ENCODE measurements at places on chromosomes 4 and X.

GRCh38 chr4:163611182-163611581, 116.7 kb downstream of the TMA16 start:
- DNase-seq: no peak

DNA sequence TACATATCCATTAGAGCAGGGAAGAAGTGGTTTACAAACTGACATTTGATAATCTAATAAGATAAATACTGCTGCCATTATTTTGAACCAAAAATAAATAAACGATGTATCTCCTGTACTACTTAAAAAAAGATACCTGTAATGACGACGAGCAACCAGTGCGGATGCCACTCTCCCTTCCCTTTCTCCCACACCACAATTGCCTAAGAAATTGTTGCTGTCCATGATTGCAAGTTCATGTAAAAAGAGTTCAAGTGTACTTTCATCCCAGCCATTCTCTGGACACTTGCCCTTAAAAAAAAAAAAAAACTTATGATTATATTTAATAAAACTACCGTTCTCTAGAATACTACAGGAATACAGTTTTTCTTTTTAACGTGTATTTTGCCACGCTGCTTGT, 1.4 kb downstream of the SEPSECS start:
- no peak for DNase-seq

GRCh38 chr4:144906181-144906925, 191.6 kb downstream of the ANAPC10 start:
- no peak for DNase-seq

- DNase-seq: no peak
These were observed 102.0 kb downstream of the ELOVL6 start for GRCh38 chr4:110096405-110096804.

- no peak for DNase-seq
These were observed 79.0 kb downstream of the CPE start for GRCh38 chr4:165457793-165458192.

GRCh38 chr4:83388313-83388676, 53.6 kb upstream of the HPSE start:
- peak; percentile 5 for DNase-seq

GRCh38 chrX:8404471-8404870, 60.2 kb upstream of the VCX3B start:
- DNase-seq: no peak

GRCh38 chrX:7059214-7059838, 88.2 kb upstream of the STS start:
- no peak for DNase-seq

GRCh38 chrX:13345438-13345837, 25.6 kb upstream of the ATXN3L start:
- no peak for DNase-seq

- no peak for DNase-seq
These were observed 71.4 kb downstream of the RTL5 start for GRCh38 chrX:72060196-72060920.

- DNase-seq: no peak
These were observed 762.4 kb upstream of the FRG1 start for GRCh38 chr4:189178125-189178746.

- no peak for DNase-seq
These were observed 14.6 kb downstream of the SMIM20 start for GRCh38 chr4:25928379-25929297.

DNA sequence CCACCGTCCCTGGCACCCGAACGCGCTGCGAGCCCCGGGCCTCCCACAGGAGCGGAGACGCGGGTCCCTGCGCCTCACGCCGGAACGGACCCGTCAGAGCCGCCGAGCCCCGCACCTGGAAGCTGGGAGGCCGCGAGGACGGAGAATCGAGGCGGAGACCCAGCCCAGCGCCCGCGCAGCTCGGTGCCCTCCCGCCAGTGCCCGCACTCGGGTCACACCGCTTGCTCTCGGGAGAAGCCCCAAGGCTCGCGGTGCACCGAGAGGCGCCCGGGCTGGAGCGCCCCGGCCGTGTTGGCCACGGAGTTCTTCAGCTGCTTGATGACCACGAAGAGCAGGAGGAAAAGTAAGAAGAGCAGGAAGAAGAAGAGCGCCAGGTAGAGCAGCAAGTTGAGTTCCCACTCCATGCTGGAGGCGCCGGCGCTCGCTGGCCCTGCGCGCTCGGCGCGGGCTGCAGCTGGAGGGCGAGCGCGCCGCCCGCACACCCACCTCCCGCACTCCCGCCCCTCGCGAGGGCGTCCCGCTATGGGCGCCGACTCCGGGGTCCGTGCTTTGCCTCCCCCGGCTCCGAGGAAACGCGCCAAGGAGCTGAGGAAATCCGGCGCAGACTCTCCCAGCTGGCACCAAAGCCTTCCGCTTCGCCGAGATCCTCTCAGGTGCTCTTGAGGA, at the start of gene SMIM43:
Gene SMIM43, minus strand, starts transcription at position 463 of the 666 bp plus-strand sequence. Its CDS starts 59 bp downstream, at position 404.
- DNase-seq: no peak

- no peak for DNase-seq
These were observed 25.5 kb upstream of the PNMA3 start for GRCh38 chrX:153030801-153031200.

DNA sequence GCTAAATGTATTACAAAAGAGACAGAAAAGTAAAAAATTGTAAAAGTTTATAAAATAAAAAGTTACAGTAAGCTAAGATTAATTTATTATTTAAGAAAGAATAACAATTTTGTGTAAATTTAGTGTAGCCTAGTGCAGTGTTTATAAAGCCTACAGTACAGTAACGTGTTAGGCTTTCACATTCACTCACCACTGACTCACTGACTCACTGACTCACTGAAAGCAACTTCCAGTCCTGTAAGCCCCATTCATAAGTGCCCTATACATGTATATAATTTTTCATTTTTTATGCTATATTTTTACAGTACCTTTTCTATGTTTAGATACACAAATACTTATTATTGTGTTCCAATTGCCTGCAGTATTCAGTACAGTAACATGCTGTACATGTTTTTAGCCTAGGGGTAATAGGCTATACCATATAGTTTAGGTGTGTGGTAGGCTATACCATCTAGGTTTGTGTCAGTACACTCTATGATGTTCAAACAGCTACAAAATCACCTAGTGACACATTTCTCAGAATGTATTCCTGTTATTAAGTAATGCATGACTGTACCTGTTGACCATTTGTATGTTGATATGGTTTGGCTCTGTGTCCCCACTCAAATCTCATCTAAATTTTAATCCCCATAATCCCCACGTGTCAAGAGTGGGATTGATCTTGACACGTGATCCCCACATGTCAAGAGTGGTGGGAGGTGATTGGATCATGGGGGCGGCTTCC, 57.9 kb downstream of the CFAP299 start:
- no peak for DNase-seq

DNA sequence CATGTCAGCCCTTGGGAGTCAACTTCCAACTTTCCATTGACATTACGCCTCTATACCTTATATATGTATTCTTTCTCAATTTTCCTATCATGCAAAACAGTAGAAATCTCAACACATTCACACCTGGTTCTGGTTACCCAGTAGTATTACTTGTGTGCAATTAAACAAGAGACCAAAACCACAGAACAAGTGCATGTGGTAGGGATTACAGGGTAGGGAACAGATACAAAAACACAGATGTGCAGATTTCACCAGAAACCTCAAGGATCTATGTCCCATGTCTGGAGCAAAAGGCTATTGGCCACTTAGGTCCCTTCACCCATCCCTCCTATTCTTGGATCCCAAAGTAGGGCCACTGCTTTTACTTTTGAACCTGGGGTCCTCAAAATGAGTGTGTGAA, 143.6 kb upstream of the ZCCHC13 start:
- no peak for DNase-seq

- DNase-seq: no peak
These were observed 103.6 kb downstream of the PRKX start for GRCh38 chrX:3609810-3610209.

- peak; percentile 17 for DNase-seq
These were observed 46.3 kb downstream of the ATP10D start for GRCh38 chr4:47531241-47531953.

- DNase-seq: no peak
These were observed 209.5 kb upstream of the S100G start for GRCh38 chrX:16440446-16440845.

DNA sequence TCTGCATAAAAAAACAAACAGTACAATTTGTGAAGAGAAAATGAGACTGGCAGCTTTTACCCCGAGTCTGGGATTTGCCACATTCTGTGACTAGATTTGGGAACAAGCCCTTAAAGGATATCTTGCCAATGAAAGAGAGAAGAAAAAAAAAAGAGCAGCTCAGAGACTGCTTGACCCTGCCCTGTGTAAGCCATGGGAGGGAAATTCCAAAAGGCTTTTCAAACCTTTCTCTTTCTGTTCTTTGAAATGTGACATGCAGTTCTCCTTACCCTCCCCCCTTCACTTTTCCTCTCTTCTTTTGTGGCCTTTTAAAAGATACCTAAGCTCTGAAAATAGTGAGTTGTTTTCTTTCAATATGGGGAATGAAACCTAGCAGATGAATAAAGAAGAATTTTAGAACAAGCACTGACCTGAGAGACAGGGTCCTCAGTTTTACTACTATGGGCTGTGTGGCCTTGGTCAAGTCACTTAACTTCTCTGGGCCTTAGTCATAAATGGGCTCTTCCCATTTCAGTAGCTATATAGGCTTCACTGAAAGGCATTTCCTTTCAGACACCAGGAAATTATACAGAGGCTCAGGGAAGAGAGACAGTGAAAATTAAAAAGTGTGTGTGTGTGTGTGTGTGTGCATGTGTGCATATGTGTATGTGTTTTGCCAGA, 5.1 kb downstream of the CCDC160 start:
- DNase-seq: no peak

DNA sequence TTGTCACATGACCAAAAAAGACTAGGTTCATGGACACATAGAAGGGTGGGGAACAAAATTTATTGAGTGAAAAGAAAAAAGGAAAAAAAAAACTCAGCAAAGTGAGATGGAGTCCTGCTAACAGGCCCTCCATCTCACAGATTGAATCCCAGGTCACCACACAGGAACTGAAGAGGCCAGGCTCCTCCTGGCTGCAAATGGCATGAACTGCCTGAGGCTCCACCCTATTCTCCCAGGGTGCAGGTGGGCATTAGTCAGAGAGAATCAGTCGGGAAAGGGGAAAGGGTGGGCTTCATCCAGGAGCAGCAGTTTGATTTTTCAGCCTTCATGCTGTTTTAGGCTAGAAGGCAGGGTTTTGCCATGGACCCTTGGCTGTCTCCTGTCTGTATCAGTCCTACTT, 128.5 kb upstream of the GRID2 start:
- no peak for DNase-seq

- no peak for DNase-seq
These were observed 23.2 kb downstream of the SMIM43 start for GRCh38 chr4:121741751-121742150.

DNA sequence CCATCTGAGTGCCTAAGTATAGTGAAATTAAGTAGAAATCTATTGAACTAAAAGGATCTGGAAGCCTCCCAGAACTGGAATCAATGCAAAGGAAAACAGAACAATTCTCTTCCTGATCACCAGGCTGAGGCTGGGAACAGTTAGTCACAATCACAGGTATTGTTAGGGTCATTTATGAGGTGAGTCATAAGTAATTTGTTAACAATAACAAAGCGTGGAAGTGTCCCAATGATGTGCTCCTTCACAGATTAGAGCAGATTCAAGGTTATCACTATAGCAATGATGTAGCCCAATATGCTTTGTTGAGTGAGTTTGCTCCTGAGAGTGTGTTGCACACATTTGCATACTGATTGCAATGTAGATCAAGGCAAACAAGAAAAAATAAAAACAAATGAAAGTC, 228.1 kb downstream of the ZNF674 start:
- no peak for DNase-seq

GRCh38 chr4:11495818-11496217, 67.1 kb upstream of the HS3ST1 start:
- no peak for DNase-seq

DNA sequence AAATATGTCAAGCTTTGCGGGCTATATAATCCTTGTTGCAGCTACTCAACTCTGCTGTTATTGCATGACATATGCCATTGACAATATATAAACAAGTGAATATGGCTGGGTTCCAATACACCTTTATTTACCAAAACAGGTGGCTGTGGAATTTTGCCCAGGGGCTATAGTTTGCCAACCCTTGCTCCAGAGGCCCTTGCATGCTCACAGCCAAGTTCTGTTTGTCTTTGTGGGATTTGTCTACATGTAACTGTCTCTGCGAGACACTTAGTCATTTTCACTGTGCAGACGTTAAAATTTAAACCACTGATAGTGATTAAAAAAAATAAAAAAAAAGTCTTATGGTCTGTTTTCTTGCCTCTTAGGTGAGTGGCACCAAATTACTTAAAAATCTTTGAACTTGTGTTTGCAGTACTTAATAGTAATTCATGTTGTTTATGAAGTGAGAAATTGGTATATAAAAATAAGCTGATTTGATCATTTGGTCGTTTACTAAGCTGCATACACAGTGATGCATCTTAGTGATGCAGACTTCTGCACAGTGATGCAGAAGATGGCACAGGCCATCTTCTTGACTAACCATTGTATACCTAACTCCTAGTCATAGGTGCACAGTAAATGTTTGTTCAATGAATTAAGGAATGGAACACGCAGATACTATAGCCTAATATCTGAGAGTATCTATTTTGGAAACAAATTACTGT, 170.9 kb downstream of the FRMPD4 start:
- no peak for DNase-seq

DNA sequence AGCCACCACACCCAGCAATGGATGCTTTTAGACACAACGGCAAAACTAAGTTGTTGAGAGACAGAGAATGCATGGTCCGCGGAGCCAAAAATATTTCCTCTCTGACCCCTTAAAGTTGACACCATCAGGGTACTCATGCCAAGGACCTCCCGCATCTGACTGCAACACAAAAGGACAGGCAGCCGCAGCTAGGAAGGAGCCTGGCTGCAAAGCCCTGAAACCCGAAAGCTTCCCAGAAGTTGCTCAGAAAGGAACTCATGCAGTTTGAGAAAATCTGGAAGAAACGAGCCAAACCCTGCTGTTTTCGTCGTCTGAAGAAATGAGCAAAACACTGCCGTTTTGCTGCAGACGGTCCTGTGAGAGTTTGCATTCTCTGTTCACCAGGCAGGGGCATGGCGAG, 16.5 kb downstream of the DHRSX start:
- DNase-seq: no peak

DNA sequence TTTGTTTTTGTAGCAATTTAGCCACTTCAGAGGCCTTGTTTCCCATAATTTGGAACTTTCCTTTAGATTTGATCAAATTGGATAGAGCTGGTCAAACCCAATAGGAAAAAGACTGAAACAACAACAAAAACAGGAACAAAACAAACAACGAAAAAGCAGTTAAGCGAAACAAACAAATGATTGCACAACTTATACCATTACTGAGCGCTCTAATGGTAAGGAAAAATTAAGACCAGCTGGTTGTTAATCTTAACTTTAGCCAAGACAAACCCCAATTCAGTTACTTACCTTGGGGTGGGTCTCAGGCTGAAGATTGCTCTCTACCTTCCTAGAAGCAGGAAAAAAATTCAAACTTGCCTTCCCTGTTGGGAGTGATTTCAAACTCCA, 38.3 kb downstream of the SPCS3 start:
- DNase-seq: no peak

DNA sequence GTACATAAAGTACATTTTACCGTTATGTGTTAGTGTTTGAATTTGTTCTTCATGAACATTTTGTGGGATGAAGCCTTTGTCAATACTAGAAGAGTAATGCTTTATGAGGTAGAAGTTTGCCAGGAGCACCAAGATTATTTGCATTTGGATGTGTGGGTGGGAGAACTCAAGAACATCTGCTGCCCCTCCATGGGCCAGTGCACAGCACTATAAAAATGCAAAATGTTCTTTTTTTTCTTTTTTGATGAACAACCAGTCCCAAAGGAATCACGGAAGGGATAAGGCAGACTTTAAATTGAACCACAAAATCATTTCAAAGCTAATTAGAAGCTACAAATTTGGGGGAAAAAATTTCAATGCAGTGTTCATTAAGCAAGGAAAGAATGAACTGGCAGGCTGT, 300.3 kb upstream of the NWD2 start:
- no peak for DNase-seq

GRCh38 chrX:63751481-63751880, 33.5 kb downstream of the ARHGEF9 start:
- no peak for DNase-seq

Data from stimulated activated CD8-positive, alpha-beta memory T cell treated with anti-CD3 and anti-CD28 coated beads, Interleukin-4, amount 100 ng/mL, for 1 hour (primary cell).